ENCODE measurements at places on chromosomes 1 and 21.

DNA sequence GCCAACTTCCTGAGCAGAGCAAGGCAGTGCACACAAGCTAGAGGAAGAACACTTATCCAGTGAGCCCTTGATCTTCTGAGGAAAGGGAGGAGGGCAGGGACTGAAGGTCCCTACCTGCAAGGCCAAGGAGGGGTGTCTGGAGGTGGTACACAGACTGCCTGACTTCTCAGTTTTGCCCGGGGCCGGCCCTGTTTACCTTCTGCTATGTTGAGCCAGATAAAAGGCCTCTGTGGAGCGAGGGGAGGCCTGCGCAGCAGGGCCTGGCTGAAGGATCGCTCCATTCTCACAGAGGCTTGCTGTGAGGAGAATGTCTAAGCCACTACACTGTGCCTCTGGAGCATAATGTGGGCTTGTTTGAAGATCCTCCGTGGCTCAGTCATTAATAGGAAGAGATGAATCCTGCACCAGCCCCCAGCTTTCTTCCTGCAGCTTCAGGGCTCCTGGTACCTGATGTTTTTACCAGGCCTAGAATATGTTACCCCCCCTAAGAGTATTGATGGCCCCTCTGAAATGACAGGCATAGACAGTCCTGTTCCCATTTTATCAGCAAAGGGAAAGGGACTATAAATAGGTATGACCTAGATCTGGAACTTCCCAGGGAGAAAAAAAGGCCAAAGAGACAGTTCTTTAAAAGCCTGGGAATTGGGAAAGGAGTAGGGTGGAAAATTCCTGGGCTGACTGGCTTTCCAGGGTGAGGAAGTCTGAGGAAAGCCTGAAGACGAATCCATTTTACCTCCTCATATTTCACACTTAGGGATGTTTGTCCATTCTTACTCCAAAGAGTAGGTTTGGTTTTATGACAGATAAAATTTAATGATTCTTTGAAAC is 4.7 kb downstream of the POGK start:
- DNase-seq = peak; percentile 31

GRCh38 chr1:224980181-224980580 is 50.7 kb downstream of the DNAH14 start:
- no peak for DNase-seq

GRCh38 chr1:237179503-237179902 is 137.5 kb downstream of the RYR2 start:
- no peak for DNase-seq

DNA sequence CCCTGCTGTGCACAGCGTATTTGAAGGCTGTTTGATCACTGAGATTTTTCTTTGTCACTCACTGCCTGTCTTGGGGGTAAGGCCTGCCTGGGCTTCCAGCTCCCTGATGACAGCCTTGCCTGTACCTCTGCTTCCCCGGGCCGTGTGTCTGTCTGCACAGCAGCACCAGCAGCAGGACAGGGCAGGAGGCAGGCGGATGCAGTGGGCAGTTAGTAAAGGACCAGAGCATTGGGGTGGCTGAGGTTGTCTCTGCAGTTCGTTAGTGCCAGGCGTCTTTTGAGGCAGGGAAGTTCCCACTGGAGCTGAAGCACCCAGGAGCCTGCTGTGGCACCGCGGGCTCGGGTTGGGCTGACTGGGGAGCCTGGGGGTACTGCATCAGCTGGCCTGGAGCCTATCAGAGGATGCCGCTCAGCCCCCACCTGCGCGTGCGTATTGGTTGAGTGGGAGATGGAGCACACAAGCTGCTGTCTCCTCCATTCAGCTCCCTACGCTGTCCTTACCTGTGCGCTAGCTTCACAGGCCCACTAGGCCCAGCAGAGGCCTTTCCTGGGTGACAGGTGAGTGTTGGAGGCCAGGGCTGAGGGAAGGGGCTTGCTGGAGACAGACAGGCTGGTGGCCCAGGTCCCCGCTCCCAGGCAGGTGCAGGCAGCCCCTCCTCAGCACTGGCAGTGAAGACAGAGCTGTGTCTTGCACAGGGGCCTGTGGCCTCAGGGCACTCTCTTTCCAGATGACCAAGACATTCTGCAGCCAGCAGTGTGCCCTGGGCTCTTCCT is 28.2 kb downstream of the SNAP47 start:
- DNase-seq = no peak

- no peak for DNase-seq
Observed at GRCh38 chr1:181112071-181112929, 23.8 kb downstream of the IER5 start.

DNA sequence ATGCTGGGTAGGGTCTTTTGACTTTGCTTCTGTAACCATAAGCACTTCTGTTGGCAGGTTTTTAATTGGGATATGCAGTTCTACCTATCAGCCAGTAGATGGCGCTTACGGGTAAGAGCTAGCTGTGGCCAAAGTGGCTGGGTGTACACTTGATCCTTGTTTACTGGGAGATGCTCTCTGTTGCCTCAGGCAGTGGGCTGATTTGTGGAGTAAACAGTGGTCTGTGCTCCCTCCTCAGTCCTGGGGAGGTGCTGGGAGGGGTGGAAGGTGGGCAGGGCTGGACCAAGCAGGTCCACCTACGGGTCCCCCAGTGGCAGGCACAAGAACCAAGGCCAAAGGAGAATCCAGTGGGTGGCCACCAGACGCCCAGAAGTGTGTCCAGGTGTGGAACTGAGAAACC is 43.4 kb downstream of the RALGPS2 start:
- DNase-seq = no peak

DNA sequence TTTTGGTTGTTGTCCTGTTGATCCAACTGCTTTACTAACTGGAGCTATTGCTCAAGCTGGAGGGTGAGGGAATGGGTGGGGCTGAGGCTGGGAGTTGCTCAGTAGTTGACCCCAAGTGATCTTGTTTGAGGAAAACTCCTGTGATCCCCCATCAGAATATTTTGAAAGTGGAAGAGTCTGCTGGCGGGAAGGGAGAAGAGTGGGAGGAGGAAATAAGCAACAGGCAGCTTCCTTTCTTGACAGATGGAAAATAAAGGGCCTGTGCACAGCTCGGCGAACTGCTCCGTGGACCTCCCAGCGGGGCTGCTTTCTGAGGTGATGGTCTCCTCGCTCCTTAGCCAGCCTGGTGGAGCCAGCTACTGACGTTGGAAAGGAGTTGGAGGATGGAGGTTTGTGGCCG is 199.1 kb upstream of the LMO4 start:
- DNase-seq = no peak

DNA sequence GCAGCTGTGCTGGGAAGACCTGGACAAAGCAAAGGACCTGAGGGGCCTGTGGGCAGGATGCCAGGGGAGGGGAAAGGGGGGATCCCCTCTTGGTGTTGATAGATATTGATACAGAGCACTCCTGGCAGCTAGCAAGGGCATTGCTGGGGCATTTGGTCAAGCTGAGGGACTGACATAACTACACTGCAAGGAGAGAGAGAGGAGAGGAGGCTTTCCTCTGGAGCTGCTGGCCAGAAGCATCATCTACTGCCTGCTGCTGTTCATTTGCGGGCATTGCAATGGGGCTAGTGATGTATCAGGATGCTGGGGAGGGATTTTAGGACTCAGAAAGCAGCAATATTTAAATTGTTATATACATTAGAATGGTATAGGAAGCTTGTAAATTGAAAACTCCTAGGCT is 142.0 kb downstream of the ZNF648 start:
- no peak for DNase-seq

GRCh38 chr1:82160036-82160435 is 359.3 kb downstream of the ADGRL2 start:
- DNase-seq = no peak

DNA sequence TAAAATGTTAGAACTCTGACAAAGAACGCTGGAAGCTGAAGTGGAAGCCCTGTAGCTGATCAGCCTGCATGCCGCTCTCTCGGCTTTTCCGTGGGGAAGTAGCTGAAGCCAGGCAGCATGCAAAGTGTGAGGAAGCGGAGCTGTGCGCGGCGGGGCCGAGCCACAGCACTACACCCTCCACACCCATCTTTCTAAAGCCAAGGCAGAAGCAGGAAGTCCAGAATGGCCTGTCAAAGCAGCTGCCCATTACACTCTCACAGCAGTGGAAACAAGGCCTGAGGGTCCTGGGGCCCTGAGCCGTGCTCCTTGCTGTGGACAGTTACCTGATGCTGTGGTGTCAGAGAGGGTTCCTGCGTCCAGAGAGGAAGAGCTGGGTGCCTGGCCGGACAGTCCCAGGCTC is 69.6 kb downstream of the UBR4 start:
- DNase-seq = no peak
